ENCODE measurements at places on chromosomes 4 and X.

DNA sequence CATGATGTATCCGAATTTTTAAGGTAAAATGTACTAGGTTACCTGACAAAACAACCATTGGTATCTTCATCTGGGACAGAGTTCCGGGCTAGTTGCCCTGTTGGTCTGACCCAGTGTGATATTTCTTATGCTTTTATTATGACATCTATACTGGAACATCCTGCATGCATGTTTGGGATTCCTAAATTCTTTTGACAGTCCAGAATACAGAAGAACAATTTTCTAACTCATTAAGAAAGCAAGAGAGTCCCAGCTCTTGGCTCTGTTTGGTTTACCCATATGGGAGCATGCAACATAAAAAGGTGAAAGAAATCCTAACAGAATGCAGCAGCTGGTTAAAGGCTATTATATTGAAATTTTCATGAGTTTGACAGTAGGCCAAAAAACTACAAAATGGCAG, 247.7 kb upstream of the FTHL17 start:
- no peak for DNase-seq

GRCh38 chr4:26837993-26838842, 22.4 kb upstream of the STIM2 start:
- no peak for DNase-seq

DNA sequence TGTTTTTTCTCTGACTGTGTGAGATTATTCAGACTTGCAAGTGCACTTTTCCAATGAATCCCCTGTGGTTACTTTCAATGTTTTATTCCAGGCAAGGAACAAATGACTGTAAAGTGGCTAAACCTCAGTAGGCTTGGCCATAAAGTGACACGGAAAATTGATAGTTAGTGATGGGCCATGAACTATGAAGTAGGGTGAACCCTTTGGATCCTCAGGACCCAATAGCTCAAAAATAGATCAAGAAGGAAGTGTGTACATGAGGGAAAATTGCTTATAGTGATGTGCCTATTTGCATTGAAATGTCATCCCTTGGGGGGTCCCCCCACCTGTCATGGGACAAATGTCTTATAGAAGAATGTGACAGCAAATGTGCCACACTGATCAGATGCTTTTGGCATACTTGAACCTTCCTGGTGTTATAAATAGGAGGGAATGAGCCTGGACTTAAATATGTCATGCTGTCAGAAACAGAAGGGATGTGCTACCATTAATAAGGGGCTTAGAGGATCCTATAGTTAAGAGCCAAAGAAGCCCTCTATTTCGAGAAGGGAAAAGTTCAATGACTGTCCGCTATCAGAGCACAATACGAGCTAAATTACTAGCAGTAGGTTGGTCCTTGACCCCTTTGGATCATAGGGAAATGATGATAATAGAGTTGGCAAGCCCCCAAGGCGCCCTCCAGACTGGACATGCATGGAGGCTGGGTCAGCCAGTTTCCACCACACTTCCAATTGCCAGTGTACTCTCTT, 30.3 kb downstream of the SLC16A2 start:
- no peak for DNase-seq

DNA sequence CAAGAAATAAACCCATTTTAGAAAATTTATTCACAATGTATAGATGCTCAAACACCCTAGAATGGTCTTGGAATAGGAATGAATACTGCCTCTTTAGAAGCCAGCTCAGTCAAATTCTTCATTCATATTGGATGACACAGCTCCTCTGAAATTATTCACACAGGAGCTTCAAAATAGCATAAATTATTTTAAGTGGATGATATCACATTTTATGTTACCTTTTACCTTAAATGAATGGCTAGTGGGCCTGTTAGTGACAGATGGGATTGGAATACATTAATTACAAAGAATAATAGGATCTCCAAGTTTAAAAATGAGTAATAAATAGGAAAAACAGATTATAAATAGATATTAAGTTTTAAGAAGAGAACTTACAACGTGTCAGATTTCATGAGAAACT, 184.4 kb downstream of the GABRB1 start:
- DNase-seq = no peak

DNA sequence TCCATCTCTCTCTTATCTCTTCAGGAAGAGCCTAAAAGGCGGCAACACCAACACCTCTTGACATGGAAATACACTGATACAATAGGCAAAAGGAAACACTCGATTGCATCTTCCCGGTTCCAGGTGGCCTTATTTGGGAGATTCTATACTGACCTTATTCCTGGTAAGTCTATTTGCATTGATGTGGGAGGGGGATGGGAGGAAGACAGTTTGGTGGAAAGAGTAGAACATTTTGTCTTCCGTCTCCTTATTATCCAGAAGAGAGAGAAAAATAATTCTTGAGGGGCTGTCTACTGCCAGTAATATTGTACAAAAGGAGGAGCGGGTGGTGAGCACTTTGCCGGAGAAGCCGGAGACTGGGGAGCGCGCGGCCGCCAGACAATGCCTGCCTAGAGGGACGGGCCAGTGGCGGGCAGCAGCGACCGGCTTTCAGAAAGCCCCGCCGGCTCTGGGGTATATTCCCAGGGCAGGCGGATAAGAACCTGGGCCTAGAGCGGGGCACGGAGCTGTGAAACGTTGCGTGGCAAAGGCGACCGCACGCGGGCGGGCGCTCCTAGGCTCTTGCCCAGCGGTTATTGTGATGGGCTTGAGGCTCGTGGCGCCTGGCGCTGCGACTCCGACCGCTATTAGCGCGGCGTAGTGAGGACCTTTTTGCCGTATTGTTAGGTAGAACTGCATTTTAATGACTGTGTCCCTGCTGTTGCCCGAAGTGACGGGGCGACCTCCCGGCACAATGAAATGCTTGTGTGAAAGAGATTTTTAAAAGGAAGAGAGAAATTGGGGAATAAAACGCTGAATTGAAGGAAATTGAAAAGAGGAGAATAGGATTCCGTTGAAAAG, 518 bp downstream of the PRDM8 start:
- peak; percentile 51 for DNase-seq
